ENCODE measurements at places on chromosomes 3 and 15. TPM values are rescaled to one million over a fixed set of nuclear protein-coding genes. Genes with fewer than 3 reads are reported as not detected.

Gene GCNT3
- total RNA-seq, result not detected

Gene GPR149
- total RNA-seq, result not detected

Gene TM4SF1
- total RNA-seq, result not detected

Gene ATP13A5
- 0.03 TPM for total RNA-seq

Gene CHRNA7
- total RNA-seq, result 3.8 TPM

Gene EFCAB12
- total RNA-seq, result 0.44 TPM

Gene BCL2A1
- not detected for total RNA-seq

Gene NR2E3
- total RNA-seq, result 0.33 TPM

Gene ALDH1L1
- total RNA-seq, result 0.28 TPM

Gene SATB1
- 8.9 TPM for total RNA-seq

Gene ATP6V1A
- total RNA-seq, result 67.4 TPM

Gene IQCB1
- 44.6 TPM for total RNA-seq

Gene OR4M2
- total RNA-seq, result not detected

DNA sequence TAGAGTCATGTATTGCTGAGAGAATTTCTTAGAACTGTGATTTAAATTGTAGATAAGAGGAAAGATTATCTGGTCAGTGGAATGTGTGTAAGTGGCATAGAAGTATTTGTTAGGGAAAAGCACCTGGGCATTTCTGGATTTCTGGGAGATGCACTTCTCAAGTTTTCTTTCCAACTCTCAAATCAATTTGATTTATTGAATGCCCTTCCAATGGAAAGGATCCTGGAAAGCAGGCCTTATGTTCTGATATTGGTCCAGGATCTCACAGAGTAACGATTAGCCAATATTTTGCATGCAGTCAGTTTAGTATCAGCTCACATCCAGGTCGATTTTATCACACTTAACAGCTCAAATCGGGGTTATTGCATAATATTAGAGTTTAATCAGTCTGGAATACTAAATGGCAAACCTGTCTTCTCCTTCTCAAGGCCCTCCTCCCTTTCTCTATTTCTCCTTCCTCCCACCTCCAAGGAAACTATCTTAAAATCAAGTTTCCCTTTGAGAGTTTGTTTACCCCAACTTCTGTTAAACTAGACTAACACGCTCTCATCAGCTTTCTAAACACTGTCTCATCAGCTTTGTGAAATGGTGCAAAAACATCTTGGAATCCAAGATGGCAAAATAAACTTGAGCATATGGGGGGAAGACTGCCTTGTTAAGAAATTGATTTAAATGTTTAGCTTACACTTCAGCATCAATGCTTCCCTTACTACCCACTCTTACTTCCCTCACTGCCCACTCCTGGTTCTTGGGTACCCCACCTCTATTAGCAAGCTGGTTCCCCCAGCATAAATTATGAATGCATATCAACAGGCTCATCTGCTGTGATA lies 9.5 kb downstream of the SOX2 start:
- no peak for DNase-seq

DNA sequence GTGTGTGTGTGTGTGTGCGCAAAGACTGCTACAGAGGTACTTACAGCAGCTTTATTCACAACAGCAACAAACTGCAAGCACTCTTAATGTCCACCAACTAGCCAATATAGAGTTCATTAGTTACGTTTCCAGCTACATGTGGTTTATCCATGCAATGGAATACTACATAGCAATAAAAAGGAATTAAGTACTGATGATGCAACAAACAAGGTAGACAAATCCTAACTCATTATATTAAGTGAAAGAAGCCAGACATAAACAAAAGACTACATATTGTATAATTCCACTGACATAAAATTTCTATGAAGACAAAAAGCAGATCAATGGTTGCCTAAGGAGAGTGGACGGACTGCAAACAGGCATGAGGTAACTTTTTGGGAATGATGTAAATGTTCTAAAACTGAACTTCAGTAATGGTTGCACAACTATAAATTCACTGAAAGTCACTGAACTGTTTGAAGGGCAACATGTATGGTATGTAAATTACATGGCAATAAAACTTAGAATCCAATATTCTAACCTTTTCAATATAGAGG lies 433.7 kb downstream of the SHQ1 start:
- DNase-seq, result no peak

GRCh38 chr3:122357828-122358702 lies 25.0 kb downstream of the MIX23 start:
- DNase-seq, result no peak

DNA sequence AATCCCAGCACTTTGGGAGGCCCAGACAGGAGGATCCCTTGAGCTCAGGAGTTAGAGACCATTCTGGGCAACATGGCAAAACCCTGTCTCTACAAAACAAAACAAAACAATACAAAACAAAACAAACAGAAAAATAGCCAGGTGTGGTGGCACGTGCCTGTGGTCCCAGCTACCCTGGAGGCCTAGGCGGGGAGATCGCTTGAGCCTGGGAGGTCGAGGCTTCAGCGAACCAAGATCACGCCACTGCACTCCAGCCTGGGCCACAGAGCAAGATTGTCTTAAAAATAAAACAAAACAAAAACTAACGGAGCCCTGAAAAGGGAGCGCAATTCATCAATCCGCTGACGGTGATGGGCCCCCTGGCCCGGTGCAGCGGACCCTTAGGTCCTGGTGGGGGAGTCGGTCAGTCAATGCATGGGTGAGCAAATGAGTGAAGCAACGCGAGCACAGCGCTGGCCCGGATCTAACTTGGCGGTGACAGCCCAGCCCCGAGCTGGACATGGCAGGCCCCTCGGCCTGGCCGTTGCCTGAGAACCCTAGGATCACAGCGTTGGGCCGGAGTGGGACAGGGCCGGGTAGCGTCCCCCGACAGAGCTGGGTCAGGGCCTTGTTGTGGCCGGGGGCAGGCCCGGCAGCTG lies 52.4 kb upstream of the BLM start:
- no peak for DNase-seq

- no peak for DNase-seq
Measured at GRCh38 chr3:111980716-111981456, 2.1 kb downstream of the ABHD10 start.

GRCh38 chr3:4776980-4777581 lies 202.2 kb upstream of the BHLHE40 start:
- DNase-seq, result no peak

DNA sequence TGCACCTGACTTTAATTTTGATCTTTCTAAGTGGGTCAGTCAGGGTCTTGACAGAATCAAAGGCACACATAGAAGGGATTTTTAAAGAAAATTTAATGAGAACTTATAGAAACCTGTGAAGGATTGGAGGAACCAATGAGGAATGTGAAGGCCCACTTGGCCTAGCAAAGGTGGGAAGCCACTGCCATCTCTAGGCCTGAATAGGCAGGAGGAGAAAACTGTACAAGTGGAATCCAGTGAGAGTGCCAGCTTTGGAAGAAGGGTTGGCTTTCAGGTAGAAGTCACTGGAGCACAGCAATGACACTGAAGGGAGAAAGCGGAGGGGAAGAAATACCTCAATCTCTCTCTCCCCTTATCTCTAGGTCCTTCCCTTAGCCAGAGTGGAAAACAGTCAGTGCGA lies 380.7 kb upstream of the KCNMB2 start:
- no peak for DNase-seq

DNA sequence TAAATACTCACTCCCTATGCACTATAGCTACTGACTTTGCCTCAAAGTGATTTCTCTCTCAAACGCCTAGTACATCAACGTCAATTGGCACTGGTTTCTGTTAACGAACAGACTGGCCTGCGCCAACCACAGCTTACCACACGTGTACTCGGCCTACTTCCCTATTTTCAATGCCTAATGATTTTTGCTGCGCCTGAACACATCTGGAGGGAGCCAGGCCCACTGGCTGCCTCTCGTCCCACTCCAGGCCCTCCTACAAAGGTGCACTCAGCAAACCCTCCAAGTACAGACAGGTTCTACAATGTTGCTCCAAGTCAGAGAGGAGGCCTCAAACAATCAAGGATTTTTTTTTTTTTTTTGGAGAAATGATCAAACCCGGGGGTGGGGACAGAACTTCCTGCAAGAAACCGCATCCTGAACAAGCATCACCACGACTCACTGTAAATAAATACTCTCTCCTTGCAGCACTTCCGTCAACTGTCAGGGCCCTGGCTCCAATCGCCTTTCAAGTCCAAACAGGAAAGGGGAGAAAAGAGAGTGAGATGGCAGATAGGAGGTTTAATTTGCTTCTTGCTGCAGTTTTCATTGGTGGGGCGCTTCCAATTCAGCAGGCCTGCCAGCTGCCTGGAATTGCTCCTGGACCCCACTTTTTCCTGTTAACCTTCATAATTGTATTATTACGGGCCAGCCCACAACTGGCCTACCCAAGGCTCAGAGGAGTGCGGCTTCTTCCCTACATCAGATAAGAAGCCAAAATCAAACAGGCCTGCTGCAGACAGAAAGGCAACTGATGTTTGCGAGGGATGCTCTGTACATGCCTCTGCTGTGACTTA lies 139.3 kb downstream of the FOXP1 start:
- DNase-seq, result no peak

- DNase-seq, result no peak
Measured at GRCh38 chr15:88012688-88013087, 243.9 kb downstream of the NTRK3 start.

GRCh38 chr3:14522768-14523167 lies 17.4 kb downstream of the GRIP2 start:
- no peak for DNase-seq

GRCh38 chr15:38743147-38743546 lies 178.5 kb upstream of the RASGRP1 start:
- DNase-seq, result no peak

GRCh38 chr3:15667484-15667883 lies 65.9 kb downstream of the BTD start:
- DNase-seq, result no peak

GRCh38 chr3:186930641-186931531 lies 560 bp downstream of the ST6GAL1 start:
- peak; percentile 90 for DNase-seq

GRCh38 chr3:124926426-124927101 lies 8.0 kb downstream of the MUC13 start:
- DNase-seq, result no peak

DNA sequence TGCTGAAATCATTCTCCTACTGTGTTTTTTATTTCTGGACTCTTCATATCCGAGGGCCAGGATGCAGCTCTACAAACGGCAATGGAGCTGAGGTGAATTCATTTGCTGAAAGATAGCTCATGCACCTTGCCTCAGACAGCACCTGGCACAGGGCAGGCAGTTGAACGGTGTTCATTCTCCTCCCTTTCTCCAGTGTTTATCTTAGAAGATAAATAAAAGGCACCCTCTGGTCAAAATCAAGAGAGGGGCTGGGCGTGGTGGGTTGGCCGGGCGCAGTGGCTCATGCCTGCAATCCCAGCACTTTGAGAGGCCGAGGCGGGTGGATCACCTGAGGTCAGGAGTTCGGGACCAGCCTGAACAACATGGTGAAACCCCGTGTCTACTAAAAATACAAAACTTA lies 79.3 kb upstream of the LMOD3 start:
- DNase-seq, result no peak

GRCh38 chr3:139480585-139480984 lies 4.3 kb upstream of the RBP2 start:
- DNase-seq, result peak; percentile 23

DNA sequence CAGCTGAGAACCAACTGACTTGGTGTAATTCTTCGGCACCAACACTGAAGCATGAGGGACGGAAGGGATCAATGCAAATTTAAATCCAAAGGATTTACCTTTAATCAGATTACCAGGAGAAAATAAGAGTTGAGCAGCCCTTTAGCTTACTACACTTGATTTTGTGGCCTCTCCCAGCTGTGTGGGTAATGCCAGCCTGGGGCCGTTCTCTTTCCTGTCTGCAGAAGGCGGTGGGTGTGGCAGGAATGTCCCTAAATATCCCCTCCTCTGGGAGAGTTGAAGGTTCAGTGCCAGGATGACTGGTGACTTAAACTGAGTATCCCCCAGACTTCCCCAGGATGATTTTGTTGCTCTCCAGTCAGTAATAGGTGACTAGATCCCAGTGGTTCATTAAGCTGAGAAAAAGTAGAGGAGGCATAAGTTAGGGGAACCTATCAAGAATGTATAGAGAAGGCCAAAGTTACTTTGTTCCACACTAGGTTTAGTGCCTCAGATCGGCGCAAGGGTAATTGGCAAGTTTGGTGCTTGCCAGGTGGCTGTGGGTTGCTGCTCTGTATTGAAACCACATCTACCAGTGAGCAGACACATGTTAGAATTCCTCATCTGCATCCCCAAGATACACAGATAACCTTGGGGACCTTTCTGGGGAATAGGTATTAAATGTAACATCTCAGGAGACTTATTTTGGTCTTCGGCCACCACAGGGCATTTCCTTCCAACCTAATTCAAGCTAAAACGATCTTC lies 23.1 kb downstream of the MAPKBP1 start:
- DNase-seq, result no peak

- no peak for DNase-seq
Measured at GRCh38 chr3:81105789-81106488, 655.5 kb downstream of the GBE1 start.

- DNase-seq, result no peak
Measured at GRCh38 chr15:82624008-82624407, 23.2 kb downstream of the CPEB1 start.

DNA sequence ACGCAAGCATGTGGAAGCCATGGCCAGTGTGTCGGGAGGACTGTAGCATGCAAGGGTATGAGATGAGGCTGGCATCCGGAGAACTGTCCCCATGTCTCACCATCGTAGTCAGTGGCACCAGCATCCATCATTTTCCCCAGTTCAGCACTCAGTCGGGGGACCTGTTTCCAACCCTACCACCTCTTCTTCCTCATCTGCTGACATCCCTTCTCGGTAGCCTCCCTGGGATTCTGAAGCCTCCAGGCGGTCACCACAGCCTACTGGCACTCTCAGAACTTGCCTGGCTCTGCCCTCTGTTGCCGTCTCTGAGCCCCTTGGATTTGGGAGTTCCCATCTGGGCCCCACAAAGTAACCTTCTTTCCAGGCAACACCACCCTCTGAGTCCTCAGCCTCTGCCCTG lies 131.1 kb upstream of the ABHD17C start:
- no peak for DNase-seq

GRCh38 chr3:111763968-111764367 lies 95.1 kb upstream of the PHLDB2 start:
- no peak for DNase-seq

DNA sequence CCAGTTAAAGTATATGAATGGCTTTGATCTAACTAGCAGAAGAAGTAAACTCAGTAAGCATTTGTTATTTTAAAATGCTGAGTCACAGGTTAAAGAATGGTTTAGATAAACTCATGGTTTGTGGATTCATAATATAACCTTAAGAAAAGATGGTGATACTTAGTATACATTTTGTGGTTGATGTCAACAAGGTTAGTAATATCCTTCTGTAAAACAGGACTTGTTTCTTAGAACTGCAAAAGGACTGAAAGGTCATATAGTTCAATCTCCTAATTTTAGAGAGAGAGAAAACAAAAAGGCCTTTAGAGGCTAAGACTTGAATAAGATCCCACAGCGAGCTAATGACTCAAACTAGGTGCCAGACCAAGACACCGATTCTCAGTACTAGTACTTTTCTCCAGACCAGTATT lies 50.0 kb downstream of the STRIT1 start:
- no peak for DNase-seq
